Ascending aorta (tissue), 2 donors: ENCODE measurements at places on chromosomes 5 and 9. TPM values are rescaled to one million over a fixed set of nuclear protein-coding genes. Genes with fewer than 3 reads are reported as not detected.

DNA sequence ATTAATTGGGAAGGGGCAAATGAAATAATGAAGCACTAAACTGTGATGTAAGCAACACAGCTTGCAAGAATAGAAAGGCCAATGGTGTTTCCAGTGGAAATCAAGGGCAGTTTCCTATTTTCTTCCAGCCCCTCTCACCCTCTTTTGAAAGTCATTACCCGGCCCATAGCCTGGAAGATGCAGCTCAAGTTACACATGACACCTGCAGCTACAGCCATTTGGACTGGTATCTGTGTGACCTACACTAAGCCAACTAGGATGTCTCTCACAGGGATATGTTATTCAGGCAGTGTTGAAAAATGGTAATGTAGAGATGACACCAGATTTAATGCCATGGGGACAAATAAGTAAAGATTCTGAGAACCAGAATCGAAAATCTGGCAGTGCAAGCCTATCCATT, 439.4 kb upstream of the ZNF462 start:
- no peak for DNase-seq

DNA sequence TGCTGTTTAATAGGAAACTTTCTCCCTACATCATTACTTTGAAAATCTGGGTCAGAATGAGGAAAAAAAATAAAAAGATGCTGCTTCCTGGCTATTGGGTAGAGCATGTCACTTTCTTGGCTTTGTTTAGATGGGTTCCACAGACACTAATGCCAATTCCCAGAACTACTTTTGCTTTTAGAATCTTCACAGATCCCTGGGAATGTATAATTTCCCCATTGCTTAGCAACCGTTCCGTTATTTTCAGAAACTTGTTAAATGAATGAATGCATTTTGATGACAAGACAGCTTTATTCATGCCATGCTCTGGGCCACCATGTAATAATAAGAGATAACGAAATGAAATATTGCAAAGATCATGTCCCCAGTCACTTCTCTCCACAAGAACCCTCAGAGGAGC, 126.5 kb upstream of the TRPC7 start:
- no peak for DNase-seq

- DNase-seq: no peak
These were observed 141.5 kb downstream of the TSSK1B start for GRCh38 chr5:113293068-113293974.

GRCh38 chr5:100551183-100551582, 16.0 kb downstream of the FAM174A start:
- no peak for DNase-seq

GRCh38 chr9:124392871-124393460, 22.3 kb downstream of the PSMB7 start:
- no peak for DNase-seq

DNA sequence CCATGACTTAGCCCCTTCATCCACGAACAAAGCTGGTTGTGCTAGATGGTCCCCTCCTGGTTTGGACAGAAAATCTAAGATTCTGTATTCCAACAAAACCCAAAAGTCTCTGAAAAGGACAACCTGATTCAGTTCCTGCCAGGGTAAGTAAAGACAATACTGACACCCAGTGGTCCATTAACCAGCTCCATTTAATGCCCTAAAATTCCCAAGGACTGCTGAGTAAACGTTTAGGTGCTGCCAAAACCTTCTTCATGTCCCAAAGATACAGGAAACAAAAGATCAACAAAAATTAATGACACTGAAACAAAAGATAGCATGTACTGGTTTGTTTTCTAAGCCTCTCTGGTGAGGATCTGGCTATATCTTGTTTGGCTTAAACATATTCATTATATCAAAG, 25.3 kb upstream of the PPP1R2B start:
- DNase-seq: no peak

- no peak for DNase-seq
These were observed 103.5 kb downstream of the GCNT1 start for GRCh38 chr9:76562511-76562911.

STK32A gene
- total RNA-seq: 6.2 TPM

CSF1R gene
- total RNA-seq: 70.9 TPM

ADAM19 gene
- total RNA-seq: 11.7 TPM

OBP2B gene
- total RNA-seq: not detected

FBN2 gene
- total RNA-seq: 0.11 TPM
